ENCODE measurements at places on chromosomes 3 and 15.

GRCh38 chr15:76151599-76151974, 91.8 kb downstream of the TMEM266 start:
- no peak for DNase-seq

GRCh38 chr3:178454726-178455125, 81.5 kb upstream of the KCNMB2 start:
- no peak for DNase-seq

GRCh38 chr3:179589143-179589542, 15.3 kb downstream of the MRPL47 start:
- DNase-seq, result no peak

DNA sequence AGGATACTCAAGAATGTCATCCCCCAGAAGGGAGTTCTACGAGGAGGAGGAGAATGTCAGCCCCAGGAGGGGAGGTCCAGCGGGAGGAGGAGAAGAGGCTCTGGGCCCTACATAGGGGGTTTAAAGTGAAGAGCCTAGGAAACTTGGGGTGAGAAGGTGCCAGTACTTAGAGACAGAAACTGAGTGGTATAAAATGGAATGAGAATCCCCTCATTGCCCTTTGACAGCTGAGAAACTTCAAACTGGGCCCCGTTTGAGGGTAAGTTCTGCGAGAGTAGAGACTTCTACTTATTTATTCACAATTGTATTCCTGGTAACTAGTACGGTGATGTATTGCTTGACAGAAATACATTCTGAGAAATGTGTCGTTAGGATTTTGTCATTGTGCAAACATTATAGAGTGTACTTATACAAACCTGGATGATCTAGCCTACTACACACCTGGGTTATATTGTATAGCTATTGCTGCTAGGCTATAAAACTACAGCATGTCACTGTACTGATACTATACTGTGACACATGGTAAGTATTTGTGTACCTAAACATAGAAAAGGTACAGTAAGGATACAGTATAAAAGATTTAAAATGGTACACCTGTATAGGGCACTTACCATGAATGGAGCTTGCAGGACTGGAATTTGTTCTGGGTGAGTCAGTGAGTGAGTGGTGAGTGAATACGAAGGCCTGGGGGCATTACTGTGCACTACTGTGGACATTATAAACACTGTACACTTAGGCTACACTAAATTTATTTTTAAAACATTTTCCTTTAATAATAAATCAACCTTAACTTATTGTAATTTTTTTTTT, 62.0 kb downstream of the TSC22D2 start:
- no peak for DNase-seq

DNA sequence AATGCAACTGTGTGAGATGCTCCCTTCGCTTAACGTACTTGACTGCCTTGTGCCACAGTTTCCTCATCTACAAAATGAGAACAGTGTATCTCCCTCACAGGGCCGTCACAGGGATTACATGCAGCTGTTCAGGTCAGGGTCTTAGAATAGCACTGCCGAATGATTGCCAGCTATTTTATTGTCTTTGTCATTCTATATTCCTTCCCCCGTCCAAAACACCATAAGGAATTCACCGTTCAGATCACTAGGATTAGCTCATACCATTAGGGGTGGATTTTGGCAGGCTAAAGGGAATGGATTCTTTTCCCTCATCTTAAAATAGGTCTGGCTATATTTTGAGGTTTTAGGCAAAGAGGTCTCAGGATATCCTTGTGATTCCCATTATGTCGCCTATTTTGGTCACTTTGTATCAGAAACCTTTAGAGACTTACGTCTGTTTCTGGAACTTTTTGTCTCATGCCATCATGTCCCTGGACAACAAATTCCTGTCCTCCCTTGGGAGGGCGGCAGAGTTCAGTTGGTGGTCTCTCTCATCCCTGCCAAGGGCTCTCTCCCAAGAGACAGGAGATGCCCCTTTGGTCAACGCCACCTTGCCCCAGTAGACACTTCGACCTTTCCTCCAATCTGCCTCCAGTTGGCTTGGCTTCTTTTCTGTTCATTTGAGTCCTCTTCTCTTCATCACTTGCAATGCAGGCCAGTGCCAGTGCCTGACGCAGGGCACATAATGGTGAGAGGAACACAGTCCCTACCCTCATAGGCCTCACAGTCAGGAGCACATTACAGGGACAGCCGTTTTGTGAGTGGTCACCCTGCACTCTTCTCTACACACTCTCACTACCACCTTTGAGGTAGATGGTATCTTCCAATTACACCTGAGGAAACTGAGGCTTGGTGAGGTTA, 171.6 kb upstream of the BHLHE40 start:
- DNase-seq, result no peak

DNA sequence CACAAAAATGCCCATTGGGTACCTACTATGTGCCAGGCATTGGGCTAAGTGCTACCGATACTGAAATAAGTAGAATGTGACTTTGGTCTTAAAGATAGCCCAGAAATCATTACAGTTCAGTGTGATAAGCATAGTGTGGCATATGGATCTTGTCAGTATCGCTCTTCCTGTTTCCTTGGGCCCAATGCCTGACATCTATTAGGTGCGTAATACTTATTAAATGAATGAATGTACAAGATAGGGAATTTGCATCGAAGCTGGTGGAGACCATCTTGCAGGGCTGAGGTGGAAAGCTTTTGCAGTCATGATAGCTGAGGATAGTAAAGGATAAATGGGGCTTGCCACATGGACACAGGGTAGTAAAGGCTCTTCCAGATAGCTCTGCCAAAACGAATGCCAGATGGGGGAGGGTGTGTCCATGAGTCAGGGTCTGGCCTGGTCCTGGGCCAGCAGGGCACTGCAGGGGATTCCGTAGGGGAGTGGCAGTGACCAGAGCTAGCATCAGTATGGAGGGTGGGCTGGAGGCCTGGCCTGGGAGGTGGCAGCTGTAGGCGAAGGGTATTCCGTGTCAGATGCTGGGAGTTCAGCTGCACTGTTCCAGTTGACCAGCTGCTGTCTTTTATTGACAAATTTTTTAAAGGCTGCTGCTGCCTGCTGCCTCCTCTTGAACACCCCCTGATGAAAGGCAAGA, 23.5 kb downstream of the TSEN2 start:
- no peak for DNase-seq

DNA sequence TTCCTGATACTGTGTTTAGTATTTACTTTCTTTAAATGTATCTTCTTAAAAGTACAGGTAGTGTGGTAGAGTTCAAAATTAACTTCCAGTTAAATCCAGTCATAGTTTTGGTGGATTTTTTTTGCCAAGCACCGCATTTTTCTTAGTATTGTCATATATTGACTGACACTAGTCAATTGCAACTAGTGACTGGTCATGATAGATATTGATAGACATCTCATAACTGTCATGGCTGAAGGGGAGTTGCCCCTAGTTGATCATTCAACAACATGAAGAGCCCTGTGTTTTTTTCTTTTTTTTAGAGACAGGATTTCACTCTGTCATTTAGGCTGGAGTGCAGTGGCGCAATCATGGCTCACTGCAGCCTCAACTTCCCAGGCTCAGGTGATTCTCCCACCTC, 22.1 kb downstream of the RAB8B start:
- DNase-seq, result no peak

GRCh38 chr3:115706311-115706829, 83.1 kb downstream of the GAP43 start:
- DNase-seq, result no peak

DNA sequence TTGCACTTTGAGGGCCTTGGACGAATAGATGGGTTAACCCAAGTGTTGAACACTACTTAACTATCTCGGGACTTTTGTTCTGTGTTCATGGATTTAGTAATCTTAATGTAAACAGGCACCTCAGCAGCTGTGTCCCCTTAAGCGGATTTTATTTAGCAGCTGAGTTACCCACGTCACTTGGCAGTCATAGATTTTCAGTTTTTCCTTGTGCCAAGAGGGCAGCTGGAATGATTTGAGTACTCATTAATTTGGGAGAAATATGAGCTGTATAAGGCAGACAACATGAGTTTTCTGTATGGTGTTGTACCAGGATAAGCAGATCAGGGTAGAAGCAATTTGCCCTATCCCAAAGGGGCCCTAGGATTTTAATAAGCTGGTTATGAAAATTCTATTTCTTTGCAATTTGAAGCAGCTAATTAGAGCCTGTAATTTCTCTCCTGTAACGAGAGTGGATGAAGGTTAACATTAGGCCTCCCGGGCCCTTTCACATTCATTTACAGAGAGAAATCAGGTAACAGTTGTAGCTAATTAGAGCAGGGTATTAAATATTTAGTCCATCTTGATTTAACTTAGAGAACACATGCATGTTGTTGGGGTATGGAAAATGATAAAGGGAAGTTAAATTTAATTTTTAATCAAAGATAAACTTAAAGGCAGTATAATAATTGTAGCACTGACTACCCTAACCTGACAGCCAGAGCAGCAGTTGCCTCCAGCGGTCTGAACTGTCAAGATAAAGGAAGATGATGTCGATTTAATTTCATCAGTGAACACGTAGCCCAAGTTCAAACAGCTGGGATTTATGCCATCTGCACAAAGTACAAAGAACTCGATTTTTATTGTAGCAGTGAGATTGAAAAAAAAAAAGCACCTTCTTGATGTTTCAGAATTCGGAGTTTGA, 194.5 kb downstream of the LRTM1 start:
- DNase-seq, result no peak
